Stimulated activated naive CD4-positive, alpha-beta T cell treated with Interleukin-2 at 50 U/mL for 16 hours (primary cell): ENCODE measurements at places on chromosomes 11 and 22.

DNA sequence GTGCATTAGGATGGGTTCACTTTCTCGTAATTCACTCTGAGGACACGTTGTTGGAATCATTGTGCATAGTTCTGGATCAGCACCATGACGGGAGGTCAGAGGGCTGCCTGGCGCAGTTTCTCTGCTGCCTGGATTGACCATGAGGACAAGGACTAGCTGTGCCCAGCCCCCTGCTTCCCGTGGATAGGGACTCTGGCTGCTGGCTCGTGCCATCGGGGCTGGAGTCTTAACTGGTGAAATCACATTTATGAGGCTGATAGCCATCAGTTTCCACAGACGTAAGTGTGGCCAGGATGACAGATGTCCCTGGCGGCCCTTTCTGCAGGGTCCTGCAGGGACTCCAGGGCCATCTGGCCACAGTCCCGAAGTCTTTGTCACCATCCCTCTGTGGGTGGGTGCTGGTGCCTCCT is 24.1 kb upstream of the GRAMD4 start:
- no peak for DNase-seq

DNA sequence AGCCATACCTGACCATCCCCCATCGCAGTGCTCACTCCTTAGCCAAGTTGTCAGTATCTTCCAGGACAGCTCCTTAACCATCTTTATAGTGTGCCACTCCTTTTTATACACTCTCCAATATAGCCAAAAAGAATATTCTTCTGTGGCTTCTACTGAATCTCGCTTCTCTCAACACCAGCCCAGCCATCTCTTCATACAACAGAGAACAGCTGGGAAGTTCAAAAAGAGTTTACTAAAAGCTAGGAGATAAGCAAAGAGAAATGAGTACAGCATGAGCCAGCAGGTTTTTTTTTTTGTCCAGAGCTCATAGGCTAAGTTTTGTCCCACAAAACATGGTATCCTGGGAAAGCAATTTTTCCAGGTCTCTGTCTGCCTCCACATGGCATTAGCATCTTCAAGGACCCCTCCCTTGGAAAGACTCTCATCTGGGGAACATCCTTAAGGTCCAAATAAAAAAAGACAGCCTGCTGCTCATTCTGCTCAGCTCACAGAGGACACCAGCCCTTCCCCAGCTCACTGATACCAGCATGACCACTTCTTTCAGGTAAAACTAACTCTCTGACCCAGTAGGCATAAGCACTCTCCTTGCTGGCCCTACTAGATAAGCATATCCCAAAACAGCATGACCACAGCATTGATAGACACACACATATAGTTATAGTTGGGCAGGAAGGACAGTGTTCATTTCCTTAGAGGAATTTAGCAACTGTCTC is 48.8 kb upstream of the YWHAH start:
- no peak for DNase-seq

- DNase-seq, result no peak
Measured at GRCh38 chr11:105181100-105181499, 41.5 kb upstream of the CARD18 start.

- no peak for DNase-seq
Measured at GRCh38 chr11:102115557-102115956, 5.3 kb downstream of the YAP1 start.

GRCh38 chr11:120413480-120413879 is 77.3 kb downstream of the ARHGEF12 start:
- no peak for DNase-seq

DNA sequence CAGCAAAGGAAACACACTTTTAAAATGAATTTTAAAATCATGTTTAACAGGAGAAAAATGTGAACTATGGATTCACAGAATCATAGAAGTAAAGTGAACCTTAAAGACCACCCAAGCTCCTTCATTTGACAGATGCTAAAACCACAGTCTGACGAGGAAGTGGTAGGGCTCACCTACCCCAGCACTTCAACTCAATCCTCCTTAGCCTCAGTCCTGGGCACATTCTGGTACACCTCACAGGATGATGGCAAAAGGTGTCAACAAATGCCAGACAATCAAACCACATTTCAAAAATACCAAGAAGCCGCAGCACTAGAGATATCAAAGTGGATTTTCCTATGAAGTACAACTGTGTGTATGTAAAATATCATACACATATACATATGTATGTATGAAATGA is 43.1 kb downstream of the PITPNB start:
- no peak for DNase-seq

DNA sequence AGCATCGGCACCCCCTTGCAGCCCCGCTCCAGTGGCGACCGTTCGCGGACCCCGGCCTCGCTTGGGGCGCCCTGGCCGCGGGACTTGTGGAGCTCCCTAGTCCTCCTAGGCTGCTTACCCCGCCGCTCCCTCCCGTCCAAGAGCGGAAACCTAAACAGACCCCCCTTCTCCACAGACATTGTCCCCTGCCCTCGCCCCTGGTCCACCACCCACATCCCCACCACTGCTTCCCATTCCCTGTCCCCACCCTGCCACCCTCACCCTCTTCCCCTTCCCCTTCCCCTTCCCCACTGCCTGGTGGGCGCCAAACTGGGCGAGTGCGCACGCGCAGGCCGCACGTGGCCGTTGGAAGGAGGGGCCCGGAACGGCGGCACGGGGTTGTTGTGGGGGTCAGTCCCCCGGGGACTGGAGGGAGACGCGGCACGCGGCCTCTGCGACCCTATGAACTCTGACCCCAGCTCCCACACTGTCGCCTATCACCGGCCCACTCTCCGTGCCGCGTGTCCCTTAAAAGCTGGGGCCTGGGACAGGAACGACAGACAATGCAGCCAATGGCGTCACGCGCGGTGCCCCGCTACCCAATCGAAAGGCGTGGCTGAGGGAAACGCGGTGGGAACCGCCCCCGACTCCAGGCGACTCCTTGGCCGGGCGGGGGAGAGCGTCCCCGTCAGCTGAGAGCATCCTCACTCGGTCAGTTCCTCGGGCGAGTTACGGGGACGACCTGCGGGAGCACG is at the start of gene SNX32:
SNX32 (plus strand) TSS at position 667 of the 734 bp plus-strand sequence. CDS start 103 bp downstream, outside the sequence.
- DNase-seq, result peak; percentile 94

DNA sequence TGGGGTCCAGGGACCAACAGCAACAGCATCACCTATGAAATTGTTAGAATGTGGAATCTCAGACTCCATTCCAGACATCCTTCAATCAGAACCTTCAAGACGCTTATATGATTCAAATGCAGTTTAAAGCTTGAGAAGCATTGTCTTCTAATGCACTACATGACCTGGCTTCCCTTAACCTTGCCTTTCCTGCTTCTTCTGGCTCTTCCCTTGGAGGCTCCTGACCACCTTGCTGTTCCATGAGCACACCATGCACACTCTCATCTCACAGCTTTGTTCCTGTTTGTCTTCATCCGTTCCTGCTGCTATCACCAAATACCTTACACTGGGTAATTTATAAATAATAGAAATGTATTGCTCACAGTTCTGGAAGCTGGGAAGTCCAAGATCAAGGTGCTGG is 26.1 kb downstream of the ZC3H12C start:
- DNase-seq, result no peak

- DNase-seq, result no peak
Measured at GRCh38 chr11:110832539-110832938, 120.3 kb upstream of the ARHGAP20 start.

GRCh38 chr11:20369826-20370225 is 6.3 kb downstream of the HTATIP2 start:
- DNase-seq, result no peak

DNA sequence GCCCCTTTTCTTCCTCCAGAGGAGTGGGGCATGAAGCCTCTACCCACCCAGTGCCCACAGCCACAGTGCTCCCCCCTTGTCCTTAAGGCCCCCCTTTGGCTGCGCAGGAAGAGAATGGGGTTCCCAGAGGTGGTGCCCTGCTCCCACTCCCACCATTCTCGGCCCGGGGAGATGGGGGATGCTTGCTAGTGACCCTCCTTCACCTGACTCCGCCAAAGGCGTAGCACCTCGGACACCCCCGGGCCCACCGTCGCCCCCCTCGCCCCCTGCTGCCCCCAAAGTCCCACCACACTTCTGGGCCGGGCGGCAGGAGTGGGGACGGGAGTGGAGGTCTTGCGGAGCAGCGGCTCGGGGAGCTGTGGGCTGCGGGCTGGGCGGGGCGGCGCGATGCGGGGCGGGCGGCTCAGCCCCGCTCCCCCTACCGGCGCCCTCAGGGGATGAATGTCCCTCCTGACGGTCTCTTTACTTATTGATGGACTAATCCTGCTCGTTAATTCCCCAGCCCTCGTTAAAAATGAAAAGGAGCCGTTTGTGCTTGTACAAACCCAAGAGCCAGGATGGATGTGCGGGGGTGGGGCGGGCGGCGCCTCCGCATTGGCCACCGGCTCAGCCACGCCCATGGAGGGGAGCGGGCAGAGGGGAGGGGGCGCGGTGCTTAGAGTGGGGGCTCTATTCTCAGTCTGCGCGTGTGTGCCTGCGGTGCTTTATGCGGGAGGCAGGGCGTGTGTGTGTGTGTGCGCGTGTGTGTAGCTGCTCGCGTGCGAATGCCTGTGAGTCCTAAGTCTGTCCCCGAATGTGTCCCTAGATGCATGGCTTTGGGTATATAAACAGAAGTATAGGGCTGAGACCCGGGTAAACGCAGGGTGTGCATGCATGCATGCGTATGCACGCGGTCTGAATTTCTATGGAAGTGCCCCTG is 25.6 kb downstream of the SYT7 start:
- DNase-seq, result no peak

DNA sequence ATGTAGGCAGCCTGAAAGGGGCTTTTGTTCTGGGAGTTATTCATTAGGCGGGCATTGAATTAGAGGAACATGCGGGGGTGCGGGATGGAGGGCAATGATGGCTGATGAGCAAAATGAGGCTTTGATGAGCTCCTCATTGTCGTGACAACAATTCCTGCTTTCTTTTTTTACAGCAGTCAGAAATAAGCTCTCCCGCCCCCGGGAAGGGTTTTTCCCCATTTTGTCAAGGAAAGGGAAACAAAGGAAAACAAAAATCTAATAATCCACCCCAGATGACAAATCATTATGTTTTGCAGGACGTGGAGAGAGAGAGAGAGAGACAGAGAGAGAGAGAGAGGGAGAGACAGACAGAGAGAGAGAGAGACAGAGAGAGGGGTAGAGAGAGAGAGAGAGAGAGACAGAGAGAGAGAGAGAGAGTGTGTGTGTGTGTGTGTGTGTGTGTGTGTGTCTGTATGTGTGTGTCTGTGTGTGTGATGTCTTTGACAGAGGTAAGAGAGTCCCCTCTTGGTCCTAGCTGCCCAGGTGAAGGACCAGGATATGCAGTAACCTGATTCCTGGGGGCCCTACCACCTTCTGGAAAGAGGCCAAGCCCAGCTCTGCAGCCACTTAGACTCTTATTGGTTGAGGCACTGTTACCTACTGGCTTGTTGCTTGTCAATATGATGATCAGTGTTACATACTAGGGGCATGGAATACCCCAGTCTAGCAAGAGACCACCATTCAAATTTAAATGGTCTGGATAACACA is 46.7 kb upstream of the PARVA start:
- DNase-seq, result no peak

GRCh38 chr22:46078241-46079092 is 71.9 kb upstream of the PPARA start:
- no peak for DNase-seq

DNA sequence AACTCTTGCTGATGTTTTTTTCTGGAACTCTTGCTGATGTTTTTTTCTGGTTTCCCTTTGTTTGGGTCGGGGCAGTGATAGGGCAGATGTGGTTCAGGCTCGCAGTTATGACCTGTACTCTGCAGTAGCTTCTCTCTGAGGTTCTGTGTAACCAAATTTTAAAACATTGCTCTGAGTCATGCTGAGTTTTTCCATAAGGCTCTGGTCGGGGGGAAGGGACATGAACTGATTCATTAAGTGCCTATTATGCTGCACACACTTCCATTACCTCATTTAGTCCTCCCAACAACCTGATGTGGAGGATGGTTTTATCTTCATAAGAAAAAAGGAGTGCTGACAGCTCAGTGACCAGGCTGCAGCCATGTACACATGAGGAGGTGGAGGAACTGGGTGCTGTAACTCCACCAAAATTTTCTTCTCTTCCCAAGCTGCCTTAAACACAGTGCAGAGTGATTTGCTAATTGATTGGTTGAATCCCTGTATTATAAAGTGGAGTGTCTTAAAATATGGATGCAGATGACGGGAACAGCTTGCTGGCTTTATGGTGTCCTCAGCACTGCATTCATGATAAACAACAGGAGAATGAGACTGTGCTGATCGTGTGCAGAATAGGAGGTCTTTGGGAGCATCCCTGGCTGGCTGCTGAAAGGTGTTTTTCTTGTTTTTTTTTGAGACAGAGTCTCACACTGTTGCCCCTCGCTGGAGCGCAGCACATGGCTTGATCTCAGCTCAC is 19.1 kb downstream of the TNRC6B start:
- peak; percentile 48 for DNase-seq

DNA sequence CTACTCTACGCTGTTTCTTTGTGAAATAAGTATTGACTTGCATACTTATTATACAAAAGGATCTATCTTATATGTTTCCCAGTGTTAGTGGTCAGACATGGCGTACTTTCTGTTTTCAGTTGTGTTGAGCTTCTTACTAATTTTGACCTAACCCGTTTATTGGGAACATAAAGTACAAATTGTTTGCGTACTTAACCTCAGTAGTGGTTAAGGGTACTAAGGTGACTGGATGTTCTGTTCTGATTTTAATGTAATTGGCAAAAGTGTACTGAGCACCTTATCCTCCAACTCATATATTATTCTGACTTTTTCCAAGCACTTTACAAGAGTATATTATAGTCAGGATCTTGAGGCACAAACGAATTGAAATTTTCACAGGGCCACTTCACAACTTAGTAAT is 17.2 kb downstream of the TBCEL start:
- DNase-seq, result no peak
